ENCODE measurements at places on chromosomes 4 and X.

DNA sequence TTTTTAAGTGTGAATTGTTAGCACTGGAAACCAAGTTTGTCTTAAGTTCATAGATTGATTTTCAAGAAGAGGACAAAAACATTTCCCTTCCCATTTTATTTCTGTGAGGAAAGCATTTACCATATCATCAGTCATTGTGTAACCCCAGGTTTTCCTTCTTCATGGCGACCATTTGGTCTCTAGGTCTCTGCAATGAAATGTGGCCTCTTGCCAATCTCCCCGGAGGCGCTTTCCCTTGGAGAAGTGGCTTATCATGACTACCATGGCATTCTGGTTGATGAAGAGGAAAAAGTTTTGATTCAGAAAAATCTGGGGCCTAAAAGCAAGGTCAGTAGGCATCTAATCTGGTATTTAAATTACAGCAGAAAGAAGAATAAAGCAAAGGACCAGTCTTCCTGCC is 54.4 kb downstream of the ADD1 start:
- DNase-seq: no peak

- no peak for DNase-seq
Observed at GRCh38 chrX:9515973-9516538, 51.2 kb downstream of the TBL1X start.

DNA sequence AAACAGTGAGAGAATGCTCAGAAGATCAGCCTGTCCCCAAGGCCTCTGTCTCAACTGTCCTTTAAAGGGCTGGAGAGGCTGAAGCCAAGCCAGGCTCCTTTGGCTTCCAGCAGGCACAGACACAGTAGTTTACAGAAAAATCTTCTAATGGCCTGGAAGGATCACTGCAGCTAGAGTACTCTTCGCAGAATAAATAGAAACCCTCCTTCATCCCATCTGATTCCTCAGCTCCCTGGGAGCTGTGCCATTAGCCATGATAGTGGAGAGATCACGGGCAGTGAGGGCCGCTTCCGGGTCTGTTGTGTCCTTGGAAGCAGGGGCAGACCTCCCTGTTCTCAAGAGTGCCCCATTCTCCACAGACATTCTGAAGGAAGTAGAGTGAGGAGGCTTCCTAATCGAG is 63.1 kb downstream of the CCNI start:
- no peak for DNase-seq

- DNase-seq: no peak
Observed at GRCh38 chr4:15753081-15753480, 25.0 kb upstream of the CD38 start.

DNA sequence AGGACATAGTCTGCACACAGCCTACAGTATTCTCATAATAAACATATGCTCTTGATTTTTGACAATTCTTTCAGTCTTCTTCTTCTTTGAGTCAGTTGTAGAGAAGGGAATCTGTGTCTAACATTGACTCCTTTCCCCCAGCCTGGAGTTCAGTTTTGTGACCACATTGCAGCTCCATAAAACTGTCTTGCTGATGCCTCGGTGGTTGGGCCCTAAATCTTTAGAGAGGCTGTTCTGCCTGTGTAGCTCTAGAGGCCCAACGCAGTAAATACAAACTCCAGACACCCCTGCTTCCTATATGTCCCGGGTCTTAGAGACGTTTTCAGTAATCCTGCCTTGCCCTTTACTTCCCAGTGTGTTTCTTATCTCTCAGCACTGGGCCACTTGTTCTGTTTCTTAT is 639.5 kb upstream of the AADAT start:
- DNase-seq: no peak

DNA sequence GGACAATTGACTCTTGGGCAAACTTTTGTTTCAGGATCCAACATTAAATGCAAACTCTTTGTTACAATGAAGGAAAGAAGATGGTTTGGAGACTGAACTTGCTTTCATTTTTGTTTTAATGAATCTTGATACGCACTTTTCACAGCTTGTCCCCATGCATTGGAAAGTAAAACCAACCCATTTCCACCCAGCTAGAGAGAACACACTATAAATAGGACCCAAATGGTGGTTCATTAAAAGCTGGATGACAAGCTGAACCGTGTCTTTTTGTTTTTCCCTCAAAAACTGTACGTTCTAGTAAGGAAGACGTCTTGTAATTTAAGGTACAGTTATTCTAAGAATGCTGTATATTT is 95.3 kb upstream of the EGFL6 start:
- no peak for DNase-seq

DNA sequence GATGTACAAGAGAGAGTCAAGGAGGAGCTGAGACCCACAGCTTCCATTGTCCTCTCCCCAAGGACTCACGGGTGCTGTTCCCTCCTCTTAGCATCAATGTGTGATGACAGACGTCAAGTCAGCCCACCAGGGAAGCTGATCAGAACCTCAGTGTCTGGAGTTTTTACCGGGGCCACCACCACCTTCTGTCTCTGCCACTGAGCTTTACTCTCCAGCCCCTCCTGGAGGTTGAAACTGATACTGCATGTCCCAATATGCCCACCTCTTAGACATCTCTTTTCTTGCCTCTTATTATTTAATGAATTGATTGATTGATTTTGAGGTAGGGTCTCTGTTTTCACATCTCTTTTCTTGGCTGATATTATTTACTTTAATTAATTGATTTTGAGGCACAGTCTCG is 10.3 kb upstream of the AKAP17A start:
- DNase-seq: peak; percentile 52

GRCh38 chr4:59500103-59500502 is 1700.0 kb upstream of the ADGRL3 start:
- no peak for DNase-seq

GRCh38 chrX:133793626-133794025 is 191.8 kb downstream of the GPC3 start:
- DNase-seq: no peak

- no peak for DNase-seq
Observed at GRCh38 chr4:40228497-40229365, 31.9 kb downstream of the RHOH start.

- DNase-seq: no peak
Observed at GRCh38 chrX:149567621-149568417, 18.1 kb upstream of the HSFX3 start.

DNA sequence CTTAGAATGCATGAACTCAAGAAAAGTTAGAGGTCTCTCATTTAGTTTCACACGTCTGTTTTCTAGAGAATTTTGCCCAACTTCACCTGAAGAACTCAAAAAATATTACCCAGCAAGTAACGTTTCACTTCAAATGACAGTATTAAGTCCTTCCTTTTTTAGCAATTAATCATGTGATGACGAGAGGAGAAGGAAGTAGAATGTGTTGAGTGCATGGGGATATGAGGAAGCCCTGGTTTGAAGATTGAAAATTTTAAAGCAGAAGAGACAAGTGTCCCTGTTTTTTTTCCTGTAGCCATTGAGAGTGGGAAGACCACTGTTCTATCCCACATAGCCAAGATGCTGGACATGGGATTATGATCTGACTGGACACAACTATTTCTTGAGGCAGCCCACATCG is 406.3 kb upstream of the CPEB2 start:
- no peak for DNase-seq

- DNase-seq: no peak
Observed at GRCh38 chr4:83232082-83232481, 52.5 kb downstream of the COQ2 start.

- no peak for DNase-seq
Observed at GRCh38 chrX:4268676-4269075, 555.2 kb upstream of the PRKX start.

DNA sequence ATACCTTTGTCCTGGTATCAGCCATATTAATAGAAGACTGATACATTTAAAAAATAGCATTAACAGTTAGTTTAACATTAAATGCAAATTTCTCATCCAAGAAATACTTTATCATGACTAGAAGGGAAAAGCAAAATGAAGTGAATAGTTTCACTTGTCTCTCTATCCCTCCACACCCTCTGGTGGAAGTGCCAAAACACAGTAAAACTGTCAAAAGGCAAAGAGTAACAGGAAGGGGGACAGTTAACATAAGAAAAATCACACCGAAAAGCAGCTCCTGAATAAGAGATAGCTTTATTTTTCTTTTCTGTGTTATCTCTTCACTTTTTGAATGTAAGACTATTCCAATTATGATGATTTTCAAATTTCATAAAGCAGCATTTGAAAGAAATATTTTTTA is 187.2 kb downstream of the FBXW7 start:
- DNase-seq: no peak

- no peak for DNase-seq
Observed at GRCh38 chr4:147487616-147488015, 6.7 kb downstream of the EDNRA start.

DNA sequence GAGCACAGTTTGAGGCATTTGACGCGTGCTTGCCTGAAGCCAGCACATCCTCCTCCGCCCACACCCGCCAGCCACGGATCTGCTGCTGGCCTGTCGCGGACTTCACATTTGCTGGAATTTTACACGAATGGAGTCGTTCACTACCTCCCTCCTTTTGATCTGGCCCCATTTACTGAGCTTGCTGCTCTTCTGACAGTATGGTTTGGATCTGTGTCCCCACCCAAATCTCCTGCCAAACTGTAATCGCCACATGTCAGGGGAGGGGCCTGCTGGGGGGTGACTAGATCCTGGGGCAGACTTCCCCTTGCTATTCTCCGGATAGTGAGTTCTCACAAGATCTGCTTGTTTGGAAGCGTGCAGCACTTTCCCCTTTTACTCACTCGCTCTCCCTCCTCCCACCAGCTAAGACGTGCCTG is 19.9 kb upstream of the CPLX1 start:
- DNase-seq: no peak

- no peak for DNase-seq
Observed at GRCh38 chr4:155474758-155475157, 98.0 kb upstream of the MAP9 start.

DNA sequence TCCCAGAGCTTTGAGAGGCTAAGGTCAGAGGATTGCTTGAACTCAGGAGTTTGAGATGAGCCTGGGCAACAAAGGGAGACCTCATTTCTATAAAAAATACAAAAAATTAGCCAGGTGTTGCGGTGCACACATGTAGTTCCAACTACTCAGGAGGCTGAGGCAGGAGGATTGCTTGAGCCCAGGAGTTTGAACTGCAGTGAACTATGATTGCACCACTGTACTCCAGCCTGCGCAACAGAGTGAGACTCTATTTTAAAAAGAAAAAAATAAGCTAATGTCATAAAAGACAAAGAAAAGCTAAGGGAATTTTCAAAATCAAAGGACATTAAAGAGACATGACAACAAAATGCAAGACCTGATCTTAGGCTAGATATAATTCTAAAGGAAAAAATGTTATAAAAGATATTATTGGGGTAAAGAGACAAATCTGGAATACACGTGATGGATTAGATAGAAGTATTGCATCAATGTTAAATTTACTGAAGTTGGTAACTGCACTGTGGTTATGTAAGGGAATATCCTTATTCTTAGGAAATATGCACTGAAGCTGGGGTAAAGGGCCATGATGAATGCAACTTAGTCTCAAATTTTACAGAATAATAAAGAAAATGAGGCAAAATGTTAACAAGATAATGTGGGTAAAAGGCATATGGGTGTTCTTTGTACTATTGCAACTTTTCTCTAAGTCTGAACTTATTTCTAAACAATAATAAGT is 75.2 kb downstream of the SPRY1 start:
- no peak for DNase-seq

DNA sequence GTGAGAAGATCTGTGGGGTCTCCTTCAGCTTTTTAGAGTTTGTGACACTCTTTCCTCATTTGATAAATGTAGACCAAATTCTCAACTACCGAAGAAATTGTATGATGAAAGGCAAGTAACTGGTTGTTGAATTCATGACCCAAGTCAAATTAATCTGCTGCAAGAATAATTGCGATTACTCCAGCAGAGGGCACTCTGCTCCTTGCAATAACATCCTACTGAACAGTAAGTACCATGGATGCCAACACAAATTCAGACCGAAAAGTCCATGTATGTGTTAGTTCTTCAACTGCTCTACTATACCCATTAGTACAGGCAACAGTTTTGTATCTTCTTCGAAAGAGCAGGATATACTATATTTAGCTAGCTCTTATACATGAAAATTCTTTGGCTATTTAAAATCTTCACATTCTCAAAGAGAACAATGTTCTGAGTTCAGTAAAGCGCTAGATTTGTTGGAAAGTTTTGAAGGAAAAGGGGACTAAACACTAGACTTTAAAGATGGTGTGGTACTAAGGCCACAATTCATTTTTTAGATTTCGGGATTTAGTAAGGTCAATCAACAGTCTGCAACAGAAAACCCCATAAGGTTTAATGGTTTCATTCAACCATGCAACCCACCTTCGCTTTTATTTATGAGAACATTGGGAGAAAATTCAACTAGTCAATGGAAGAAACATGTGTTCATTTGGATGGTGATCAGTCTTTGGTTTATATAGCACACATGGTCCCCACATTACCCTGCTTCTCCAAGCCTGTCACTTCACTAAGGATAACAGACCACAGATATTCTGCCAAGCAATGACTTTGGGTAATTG is 105.4 kb upstream of the TBC1D9 start:
- no peak for DNase-seq

GRCh38 chr4:181271116-181271640 is 972.0 kb upstream of the TENM3 start:
- no peak for DNase-seq

GRCh38 chrX:107450823-107451509 is 1.5 kb downstream of the FRMPD3 start:
- DNase-seq: no peak

GRCh38 chr4:1271686-1272085 is 18.0 kb upstream of the MAEA start:
- no peak for DNase-seq

- DNase-seq: no peak
Observed at GRCh38 chr4:103073792-103074438, 2.6 kb downstream of the SLC9B2 start.

- no peak for DNase-seq
Observed at GRCh38 chr4:163164591-163164990, 2.1 kb downstream of the NAF1 start.

GRCh38 chrX:101081231-101081630 is 2.6 kb downstream of the TMEM35A start:
- no peak for DNase-seq

GRCh38 chrX:675279-675954 is 44.8 kb downstream of the SHOX start:
- no peak for DNase-seq

GRCh38 chrX:68204521-68205038 is 228.7 kb downstream of the OPHN1 start:
- no peak for DNase-seq

GRCh38 chr4:151771664-151772063 is 10.9 kb upstream of the GATB start:
- DNase-seq: no peak

DNA sequence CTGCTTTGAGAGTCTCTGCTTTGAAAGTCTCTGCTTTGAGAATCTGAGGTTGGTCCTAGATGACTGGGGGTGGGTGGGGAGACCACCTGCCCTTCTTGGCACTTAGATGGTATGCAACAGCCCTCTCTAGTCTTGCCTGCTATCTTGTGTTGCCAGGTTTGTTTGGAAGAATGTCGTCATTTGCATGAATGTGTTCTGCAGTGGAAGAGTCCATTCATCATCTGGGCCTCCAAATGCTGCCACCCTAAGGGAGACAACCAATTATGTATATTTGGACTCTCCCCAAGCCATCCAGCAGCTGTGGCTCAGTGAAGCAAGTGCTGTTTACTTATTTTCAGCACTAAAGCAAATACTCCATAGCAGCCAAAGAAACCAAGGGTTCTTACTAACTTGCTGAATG is 44.6 kb upstream of the TRPC5OS start:
- no peak for DNase-seq

- DNase-seq: peak; percentile 12
Observed at GRCh38 chr4:42519803-42520417, 122.6 kb downstream of the SHISA3 start.

Data from stimulated activated CD4-positive, alpha-beta T cell treated with anti-CD3 and anti-CD28 coated beads, Interleukin-1b, Interleukin-23, amount 100 ng/mL, for 1 hour (primary cell).